ENCODE measurements at places on chromosomes 6 and 20.

GRCh38 chr6:45830441-45831139 is 185.1 kb downstream of the CLIC5 start:
- DNase-seq, result no peak

GRCh38 chr6:104118274-104118673 is 741.4 kb downstream of the HACE1 start:
- DNase-seq, result no peak

- DNase-seq, result no peak
Observed at GRCh38 chr6:84583784-84584183, 180.6 kb downstream of the TBX18 start.

DNA sequence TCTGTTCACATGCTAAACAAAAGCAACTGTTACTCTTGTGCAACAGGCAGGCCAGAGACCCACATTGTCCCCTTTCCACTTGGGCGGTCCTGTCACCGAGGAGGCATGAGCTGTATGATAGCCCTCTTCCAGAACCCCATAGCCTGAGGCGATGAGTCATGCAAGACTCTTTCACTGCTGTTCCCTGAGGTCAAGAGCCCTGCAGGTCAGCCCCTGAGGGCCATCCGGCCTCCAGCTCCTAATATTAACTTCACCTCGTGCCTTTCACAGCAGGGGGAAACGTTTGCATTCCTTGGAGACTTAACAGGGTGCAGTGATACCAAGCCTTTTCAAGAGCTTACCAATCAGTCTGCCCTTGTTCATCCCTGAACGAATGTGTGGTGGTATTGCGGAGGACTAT is 253.3 kb upstream of the ECI2 start:
- no peak for DNase-seq

- no peak for DNase-seq
Observed at GRCh38 chr6:148776321-148777308, 29.8 kb downstream of the UST start.

DNA sequence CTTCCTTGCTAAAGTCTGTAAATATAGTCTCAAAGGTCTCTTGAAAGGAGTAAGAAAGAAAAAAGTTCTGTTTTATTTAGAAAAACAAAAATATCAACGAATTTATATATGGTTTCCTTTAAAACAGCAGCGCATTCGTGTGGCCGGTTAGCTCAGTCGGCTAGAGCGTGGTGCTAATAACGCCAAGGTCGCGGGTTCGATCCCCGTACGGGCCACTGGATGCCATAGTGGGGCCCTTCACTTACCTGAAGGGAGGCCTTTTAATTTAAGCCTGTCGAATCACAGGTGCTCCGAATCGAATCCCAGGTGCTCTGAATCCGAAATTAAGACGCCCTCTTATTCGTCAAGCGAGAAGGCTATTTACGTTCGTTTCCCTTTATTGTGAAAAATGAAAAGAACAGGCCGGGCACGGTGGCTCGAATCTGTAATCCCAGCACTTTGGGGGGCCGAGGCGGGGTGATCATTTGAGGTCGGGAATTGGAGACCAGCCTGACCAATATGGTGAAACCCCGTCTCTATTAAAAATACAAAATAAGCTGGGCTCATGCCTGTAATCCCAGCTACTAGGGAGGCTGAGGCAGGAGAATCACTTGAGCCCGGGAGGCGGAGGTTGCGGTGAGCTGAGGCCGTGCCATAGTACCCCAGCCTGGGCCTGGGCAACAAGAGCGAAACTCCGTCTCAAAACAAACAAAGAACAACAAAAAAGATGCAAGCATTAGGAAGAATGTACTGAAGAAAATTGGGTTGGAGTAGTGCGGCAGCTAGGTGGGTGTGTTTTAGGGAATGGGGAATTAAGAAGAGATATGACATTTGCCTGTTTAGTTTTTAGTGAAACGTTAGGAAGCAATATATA is 195.8 kb upstream of the ZNF184 start:
- peak; percentile 79 for DNase-seq
